CD4-positive, alpha-beta T cell treated with Interferon gamma for 1 hour (primary cell): ENCODE measurements at places on chromosomes 11 and 22.

- DNase-seq = no peak
These were observed 111.6 kb downstream of the BCR start for GRCh38 chr22:23291806-23292452.

DNA sequence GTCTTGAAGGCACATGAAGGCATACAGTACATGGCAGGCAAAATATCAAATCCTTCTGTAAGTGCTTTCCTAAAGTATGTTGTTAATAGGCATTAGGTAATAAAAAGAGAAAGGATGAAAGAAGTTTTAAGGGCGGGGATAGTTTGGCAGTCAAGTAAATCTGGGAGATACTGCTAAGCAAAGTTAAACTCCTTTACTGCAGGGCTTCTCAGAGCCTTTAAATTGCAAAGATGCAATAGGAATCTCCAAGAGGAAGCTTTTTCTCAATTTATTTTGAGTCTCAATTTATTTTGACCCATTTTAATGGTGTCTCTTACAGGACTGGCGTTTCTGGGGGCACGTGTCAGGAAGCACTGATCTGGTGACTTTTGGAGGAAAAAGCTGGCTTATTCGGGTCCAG is 12.8 kb upstream of the PHF21A start:
- DNase-seq = no peak

- DNase-seq = no peak
These were observed 235.2 kb upstream of the B3GAT1 start for GRCh38 chr11:134647066-134647743.

DNA sequence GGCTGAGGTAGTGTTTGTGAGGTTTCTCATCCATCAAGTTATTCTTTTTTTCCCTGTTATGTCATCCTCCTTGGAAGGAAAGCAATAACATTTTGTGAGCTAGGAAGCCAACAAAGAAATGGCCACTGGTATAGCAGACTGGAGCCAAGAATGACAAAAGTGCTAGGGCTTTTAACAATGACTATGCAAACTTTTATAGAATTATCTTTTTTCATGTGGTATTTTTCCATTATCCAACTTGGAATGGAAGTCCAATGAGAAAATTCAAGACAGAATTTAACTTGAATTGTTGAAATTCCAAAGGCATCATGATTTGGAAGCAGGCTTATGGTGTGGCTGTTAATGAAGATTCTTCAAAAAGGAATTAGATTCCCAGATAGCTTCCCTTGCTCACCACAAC is 216.4 kb upstream of the PDGFD start:
- no peak for DNase-seq

GRCh38 chr22:40024201-40025061 is 29.7 kb downstream of the FAM83F start:
- peak; percentile 51 for DNase-seq

DNA sequence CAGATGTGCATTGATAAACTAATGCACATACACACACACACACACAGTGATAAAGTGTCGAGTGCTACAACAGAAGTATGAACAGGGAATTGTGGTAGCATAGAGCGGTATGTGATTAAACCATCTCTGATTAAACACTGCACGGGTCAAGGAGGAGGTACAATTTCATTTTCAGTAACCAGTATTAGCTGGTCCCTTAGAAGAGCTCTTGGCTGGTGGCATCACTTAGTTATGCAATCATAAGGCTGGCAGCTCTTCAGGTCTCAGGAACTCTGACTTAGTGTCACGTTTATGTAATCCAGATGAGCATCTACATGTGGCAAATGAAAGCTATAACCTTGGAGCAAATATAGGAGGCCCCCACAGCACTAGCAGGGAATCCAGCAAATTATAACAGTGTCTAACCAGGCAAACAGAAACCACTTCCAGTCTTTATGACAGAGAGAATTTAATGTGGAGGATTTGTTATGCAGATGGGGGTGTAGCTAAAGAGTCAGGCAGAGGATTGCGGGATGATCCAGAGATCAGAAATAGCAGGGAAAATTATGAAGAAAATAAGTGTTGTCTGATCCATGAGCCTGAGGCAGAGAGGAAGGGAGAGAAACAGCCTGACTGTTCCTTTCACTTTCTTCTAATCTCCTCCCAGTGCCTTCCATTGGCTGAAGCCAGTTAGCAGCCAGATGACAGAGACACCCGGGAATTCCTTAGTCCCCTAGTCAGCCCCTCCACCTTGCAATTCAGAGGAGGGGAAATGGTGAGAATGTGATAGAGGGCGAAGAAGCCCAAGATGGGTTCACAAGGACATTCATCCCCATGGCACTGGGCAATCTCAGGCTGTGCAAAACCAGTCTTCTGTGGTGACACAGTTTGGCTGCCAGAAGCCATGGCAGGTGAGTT is 533.1 kb upstream of the TENM4 start:
- no peak for DNase-seq

- DNase-seq = no peak
These were observed 388.0 kb downstream of the DYNC2H1 start for GRCh38 chr11:103497268-103497667.

DNA sequence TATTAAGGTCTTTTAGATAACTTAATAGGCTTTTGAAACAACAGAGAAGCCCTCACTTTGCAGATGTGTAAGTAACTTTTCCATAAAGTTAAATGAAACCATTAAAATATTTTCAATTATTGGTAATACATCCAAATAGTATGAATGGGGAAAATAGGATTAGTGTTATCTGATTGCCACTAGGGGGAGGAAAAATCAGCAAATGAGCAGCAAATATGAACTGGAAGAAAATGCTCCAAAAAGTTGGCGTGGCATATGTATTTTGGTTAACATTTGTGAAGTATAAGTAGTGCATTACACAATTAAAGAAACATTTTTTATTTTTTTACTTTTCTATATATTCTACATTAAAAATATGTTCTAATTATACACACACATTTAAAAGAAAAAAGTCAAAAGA is 259.8 kb upstream of the ANO5 start:
- no peak for DNase-seq
